ENCODE measurements at places on chromosomes 1 and 21.
A peak's percentile ranks its signal among the peaks of the same experiment; 100 is the strongest.

- no peak for DNase-seq
Observed at GRCh38 chr1:184990204-184990603, 15.9 kb upstream of the NIBAN1 start.

DNA sequence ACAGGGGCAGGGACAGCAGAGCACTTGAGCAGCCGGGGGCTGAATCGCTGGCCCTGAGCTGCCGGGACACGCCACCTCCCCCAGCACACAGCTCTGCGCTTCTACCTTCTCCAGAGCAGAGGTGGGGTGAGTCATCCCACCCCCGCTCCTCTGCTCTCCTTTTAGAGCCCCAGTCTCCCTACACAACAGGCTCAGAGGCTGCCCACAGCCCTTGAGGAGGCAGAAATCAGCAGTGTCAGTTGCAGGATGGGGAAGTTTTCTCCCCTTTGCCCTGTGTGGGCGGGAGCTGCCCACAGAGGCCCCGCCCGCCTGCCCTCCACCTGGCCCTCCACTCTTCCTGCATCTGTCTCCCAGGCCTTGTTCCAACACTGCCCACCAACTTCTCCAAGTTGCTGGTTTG is 94.6 kb downstream of the STUM start:
- no peak for DNase-seq

DNA sequence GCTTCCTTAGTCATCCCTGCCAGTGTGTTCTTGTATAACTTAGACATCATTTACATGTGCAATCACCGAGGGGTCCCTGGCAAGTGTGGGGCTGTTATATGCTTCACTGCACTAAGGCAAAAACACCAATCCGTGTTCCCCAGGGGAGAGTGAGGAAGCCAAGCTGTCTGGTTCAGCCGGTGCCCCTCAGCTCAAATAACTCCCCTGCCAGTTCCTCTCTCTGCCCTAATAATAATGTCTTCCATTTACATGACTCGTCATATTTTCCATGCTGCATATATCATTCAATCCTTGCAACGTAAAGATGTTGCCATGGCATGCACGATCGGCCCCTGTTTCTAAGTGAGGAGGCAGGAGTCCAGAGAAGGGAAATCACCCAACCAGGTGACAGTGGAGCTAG is 24.4 kb upstream of the NDC1 start:
- DNase-seq, result no peak

DNA sequence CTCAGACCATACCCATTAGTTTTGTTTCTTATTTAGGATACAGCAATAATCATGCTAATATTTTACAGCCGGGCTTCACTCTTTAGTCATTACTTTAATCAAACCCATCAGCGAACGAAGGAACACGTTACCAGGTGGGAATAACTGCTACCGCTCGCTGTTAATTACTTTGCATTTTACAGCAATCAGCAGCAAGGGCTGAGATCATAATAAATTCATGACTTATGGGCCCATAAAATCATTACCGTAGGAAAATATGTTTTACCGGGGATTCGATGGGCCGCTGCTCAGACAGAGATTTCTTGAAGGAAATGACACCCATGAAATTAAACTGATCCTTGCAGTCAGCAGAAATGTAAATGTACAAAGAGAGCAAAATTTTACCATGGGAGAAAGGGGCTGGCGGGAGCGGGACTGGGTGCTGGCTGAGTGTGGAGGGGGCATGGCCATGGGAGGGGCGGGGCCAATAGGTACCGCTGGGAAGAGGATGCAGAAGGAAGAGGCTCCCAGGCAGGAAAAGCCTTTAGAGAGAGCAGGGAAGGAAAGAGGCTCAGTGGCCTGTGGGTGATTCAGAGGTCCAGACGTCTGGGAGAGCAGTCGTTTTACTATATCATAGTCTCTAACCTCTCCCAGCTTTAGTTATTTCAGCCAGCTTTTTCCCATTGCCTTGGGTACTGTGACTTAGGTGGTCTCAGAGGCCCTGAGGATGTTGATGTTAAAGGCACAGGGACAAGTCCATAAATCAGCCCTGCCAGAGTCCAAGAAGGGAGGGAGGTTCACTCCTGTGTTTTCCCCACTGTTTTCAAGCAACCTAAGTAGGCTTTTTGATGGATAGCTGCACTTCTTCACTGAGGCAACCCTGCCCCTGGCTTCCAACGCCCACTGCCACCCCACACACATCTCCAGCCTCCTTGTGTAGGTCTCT is 258.9 kb downstream of the SEC16B start:
- DNase-seq, result no peak

DNA sequence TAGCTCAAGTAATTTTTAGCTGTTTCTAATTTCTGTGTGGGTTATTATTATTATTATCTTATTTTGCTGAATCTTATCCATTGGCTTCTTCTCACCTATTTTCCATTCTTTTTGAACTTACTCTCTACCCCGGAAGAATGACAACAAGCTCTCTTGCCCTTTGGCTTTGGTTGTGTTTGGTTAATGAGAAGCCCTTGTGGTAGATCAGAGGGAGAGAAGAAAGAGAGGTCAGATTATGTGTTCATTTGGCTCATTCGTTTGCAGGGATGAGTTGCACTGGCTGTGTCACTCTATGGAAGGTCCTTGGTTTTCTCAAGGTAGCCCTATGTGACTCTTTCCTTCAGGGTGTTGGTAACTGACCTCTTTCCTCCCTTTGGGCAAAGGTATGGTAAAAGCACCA is 391.9 kb downstream of the LMO4 start:
- DNase-seq, result no peak

GRCh38 chr1:151816548-151817352 is 11.5 kb upstream of the LINGO4 start:
- no peak for DNase-seq

GRCh38 chr1:219031809-219032208 is 141.9 kb upstream of the LYPLAL1 start:
- no peak for DNase-seq

DNA sequence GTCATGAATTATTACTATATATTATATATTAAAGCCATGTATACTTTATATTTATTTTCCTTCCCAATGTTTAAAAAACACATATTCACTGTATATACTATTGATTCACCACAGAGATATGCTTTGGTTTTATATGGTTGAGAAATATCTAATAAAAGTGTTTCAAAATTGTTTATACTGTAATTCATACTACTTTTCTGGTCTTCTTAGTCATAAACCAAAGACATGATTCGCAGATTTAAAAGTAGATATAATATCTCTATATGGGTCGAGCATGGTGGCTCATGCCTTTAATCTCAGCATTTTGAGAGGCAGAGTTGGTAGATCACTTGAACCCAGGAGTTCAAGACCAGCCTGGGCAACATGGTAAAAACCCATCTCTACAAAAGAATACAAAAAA is 738.4 kb downstream of the USP25 start:
- no peak for DNase-seq

DNA sequence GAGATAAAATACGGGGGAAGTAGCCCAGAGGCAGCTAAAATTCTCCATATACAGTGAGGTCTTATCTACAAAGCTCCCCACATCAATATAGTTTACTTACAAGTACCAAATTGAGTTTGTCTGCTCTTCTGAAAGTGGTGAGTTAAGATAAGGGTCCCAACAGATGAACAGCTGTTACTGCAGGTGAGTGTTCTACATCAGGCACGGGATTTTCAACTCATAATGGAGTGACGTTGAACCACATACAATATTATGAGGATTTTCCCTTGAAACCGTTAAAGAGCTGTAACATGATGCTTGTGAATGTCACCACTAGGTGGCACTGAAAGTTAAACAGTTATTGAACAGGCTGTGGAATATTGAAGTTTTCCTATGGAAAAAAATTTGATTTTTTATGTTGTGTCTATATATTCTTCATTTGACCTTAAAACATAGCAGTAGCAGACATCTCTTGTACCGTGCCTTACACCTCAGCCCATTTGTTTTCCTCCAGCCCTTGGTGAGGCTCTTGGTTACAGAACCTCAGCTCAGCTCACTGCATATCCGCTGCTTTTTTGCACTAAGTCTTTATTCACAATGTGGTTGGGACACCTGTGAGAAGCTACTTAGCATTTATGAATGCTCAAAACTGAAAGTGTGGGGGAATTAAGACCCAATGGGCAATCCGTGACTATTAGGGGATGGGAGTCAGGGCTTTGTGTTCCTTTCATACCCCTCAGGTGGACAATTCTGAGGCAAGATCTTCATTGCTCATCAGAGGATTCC is 23.2 kb downstream of the CD1D start:
- peak; percentile 60 for DNase-seq

GRCh38 chr1:65264197-65264929 is 45.0 kb upstream of the DNAJC6 start:
- peak; percentile 82 for DNase-seq

DNA sequence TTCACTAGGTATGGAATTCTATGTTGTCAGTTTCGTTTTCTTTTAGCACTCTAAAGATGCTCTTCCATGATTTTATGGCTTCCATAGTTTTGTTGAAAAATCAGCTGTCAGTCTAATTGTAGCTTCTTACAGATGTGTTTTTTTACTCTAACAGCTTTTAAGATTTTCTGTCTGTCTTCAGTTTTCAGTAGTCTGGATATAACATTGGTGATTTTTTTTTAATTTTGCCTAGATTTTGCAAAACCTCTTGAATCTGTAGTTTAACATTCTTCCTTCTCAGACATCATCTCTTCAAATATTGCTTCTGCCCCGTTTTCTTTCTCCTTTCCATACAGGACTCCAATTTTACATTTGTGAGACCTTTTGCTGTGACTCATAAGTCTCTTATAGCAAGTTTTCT is 17.9 kb upstream of the DYRK1A start:
- no peak for DNase-seq

GRCh38 chr1:41373373-41373772 is 12.1 kb downstream of the FOXO6 start:
- no peak for DNase-seq

- DNase-seq, result peak; percentile 67
Observed at GRCh38 chr1:156625436-156626078, 6.3 kb downstream of the HAPLN2 start.

DNA sequence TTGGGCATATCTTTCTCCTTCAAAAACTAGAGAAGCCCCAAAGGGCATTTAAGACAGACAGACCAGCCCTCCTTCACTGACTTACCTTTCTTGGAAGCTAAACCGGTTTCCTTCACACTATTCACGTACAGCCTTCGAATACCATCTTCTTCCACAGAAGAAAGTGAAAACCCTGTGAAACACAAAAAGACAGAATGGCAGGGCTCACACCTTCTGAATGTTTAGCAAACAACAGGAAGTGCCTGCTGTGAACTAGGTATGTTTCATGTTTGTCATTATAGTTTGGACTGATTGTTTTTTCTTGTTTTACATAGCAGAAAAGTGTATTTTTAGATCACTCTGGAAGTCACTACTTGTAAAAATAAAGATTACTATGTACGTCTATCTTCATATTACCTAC is 148.6 kb upstream of the KRTAP19-8 start:
- DNase-seq, result no peak

DNA sequence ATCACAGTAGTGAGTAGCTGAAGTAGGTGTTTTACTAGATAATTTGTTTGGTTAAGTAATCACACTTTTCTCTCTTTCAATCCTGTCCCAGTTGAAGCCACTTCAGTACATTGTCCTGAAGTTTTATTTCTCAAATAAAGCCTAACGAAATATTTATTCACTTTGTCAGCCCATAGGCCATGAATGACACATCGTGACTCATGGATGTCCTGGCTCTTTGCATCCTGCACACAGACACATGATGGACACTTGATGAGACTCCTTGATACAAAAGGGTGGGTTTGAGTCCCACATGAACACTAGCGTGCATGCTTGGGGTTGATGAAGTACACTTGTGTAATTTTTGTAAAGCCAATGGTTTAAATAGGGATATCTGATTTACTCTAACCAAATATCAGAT is 22.7 kb upstream of the LAMC2 start:
- no peak for DNase-seq

DNA sequence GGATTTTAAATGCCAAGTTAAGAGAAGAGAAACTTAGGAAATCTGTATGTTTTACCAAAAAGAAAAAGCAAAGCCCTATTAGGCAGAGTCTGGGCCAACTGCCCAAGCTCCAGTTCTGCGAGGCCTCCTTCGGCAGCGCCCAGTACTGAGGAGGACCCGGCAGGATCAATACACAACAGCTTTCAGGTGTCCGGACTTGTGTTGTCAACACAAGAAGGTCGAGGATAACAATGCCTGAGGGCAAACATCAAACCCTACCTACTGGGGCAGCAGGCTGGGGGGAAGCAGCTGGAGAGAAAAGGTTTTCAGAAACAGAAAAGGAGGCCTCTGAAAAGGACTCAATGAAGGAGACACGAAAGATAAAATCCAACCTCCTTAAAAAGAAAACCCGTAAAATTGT is 98.1 kb upstream of the GJB5 start:
- no peak for DNase-seq

- no peak for DNase-seq
Observed at GRCh38 chr1:158126425-158126824, 54.3 kb upstream of the CD1D start.

DNA sequence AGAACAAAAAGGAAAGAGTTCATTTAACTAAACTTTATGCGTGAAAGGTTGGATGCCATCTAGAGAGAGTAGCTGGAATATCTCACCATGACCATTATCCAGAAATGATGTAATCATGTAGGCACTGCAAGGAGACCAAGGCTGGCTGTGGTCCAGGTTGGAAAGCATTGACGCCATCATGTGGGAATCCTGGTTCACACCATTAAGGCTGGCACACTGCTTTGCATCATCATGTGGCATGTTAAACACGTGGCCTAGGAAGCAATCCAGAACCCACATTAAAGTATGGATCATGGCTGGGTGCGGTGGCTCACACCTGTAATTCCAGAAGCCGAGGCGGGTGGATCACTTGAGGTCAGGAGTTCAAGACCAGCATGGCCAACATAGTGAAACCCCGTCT is 4.3 kb downstream of the ADAMTS1 start:
- DNase-seq, result no peak

GRCh38 chr1:112711041-112711440 is 4.1 kb downstream of the PPM1J start:
- no peak for DNase-seq

DNA sequence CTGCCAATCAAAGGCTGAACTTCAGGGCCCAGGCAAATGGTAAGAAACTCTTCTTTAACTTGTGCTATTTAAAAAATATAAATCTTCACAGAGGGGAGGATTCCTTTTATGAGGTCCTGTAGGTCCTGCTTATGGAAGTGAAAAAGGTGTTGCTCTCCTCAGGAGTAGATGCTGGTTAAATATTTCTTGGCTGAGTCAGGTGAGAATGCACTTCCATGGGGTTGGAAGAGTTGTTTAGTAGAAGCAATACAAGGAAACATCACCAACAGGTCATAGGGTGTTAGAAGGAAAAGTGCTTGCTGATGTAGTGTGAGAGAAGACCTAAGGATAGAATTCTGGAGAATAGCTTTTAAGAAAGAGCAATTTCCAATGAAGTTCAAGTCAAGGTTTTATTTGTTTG is 42.2 kb upstream of the ATP1A1 start:
- DNase-seq, result no peak

GRCh38 chr1:85467929-85468540 is 3.1 kb upstream of the DDAH1 start:
- no peak for DNase-seq

- no peak for DNase-seq
Observed at GRCh38 chr1:160781914-160782689, 13.9 kb upstream of the LY9 start.

DNA sequence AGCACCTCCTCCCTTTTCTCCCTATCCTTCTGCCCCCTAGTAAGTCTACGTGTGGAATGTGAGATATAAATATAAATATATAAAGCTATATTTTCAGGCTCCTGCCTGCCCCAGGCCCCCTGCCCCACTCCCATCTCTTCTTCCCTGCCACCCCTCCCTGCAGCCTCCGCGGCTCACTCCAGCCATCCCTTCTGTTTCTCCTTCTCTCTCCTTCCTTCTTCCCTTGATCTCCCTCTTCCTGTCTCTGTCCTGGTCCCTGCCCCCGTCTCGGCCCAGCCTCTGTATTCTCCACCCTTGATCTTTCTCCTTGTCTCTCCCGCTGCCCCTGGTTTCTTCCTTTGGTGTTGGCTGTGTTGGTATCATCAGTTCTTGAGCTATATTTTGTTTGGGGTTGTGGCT is 23.2 kb downstream of the DMBX1 start:
- DNase-seq, result no peak
